ENCODE measurements at places on chromosomes 1 and 21. TPM values are rescaled to one million over a fixed set of nuclear protein-coding genes. Genes with fewer than 3 reads are reported as not detected.

Gene CAMTA1
- total RNA-seq = 60.2 TPM

Gene TENT5C
- total RNA-seq = 2.5 TPM

Gene MIXL1
- total RNA-seq = 0.12 TPM

Gene KCNE2
- total RNA-seq = not detected

Gene CORT
- total RNA-seq = not detected

Gene AQP10
- total RNA-seq = not detected

Gene JTB
- total RNA-seq = 123 TPM

Gene LCE2B
- not detected for total RNA-seq

Gene UBL4B
- total RNA-seq = not detected

Gene CD48
- total RNA-seq = under 0.01 TPM

Gene SPRR2G
- total RNA-seq = not detected

Gene MDM4
- total RNA-seq = 40.5 TPM

Gene SMG7
- 23.7 TPM for total RNA-seq

Gene IL24
- 2.9 TPM for total RNA-seq

Gene ZNF593OS
- not detected for total RNA-seq

Gene TRABD2B
- not detected for total RNA-seq

Gene KRTAP13-3
- total RNA-seq = not detected

Gene SEMA6C
- 0.66 TPM for total RNA-seq

Gene WNT2B
- total RNA-seq = 1.2 TPM

Gene SZT2
- total RNA-seq = 33.3 TPM

Gene MYCL
- 0.37 TPM for total RNA-seq

Gene BSND
- total RNA-seq = not detected

Gene GUCA2B
- total RNA-seq = not detected

Gene FMO4
- total RNA-seq = 4.0 TPM

Gene FGGY
- total RNA-seq = 25.0 TPM

Gene EPHA10
- not detected for total RNA-seq

Gene ITGB2
- total RNA-seq = not detected

Gene TMEM81
- 1.2 TPM for total RNA-seq

Gene ATAD3B
- total RNA-seq = 35.3 TPM

Gene ERG
- 0.11 TPM for total RNA-seq

Gene VWA1
- total RNA-seq = 5.1 TPM

Gene OR2T29
- total RNA-seq = not detected

Gene SUSD4
- 0.44 TPM for total RNA-seq

Gene CELA2B
- not detected for total RNA-seq

Gene AMY1B
- total RNA-seq = not detected

Gene MYBPH
- 0.75 TPM for total RNA-seq

Gene BARHL2
- not detected for total RNA-seq

Gene OR2G6
- not detected for total RNA-seq

Gene ZNF496
- 17.8 TPM for total RNA-seq

Gene S100A9
- not detected for total RNA-seq

Gene TEDDM1
- total RNA-seq = not detected

Gene AMPD1
- not detected for total RNA-seq

Gene ROR1
- total RNA-seq = 2.5 TPM

Gene LMX1A
- not detected for total RNA-seq

Gene TAL1
- not detected for total RNA-seq

Gene CLIC6
- total RNA-seq = 0.25 TPM

Gene WNT9A
- total RNA-seq = 0.77 TPM

Gene F5
- not detected for total RNA-seq

Gene OVAAL
- not detected for total RNA-seq

Gene PHLDA3
- total RNA-seq = 98.3 TPM

Gene CFHR1
- 0.25 TPM for total RNA-seq
